Effector CD4-positive, alpha-beta T cell (primary cell): ENCODE measurements at places on chromosomes 11 and 22.

- DNase-seq, result no peak
Observed at GRCh38 chr11:104073950-104074705, 37.7 kb downstream of the DDI1 start.

DNA sequence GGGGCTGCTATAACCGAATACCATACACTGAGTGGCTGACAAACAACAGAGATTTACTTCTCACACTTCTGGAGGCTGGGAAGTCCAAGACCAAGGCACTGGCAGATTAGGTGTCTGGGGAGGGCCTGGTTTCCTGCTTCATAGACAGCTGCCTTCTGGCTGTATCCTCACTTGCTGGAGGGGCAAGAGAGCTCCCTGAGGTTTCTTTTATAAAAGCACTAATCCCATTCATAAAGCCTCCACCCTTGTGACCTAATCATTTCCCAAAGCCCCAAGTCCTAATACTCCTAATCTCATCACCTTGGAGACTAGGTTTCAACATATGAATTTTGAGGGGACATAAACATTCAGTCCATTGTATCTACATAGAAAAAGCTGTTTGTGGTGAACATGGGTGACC is 131.8 kb downstream of the KIRREL3 start:
- no peak for DNase-seq

DNA sequence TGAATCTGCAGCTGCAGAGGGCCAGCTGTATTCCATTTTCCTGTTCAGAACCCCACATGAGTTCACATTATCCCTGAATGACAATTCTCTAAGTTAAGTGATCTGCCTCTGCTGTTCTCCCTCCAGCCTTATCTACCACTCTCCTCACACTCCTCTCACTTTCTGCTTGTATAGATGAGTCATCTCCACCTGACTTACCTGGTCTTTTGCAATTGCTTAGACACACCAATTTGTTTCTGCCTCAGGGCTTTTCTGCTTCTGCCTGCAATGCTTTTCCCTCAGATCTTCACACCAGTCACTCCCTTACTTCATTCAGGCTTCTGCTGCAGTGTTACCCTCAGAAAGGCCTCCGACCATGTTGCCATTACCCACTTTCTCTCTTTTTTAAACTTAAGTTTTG is 118.1 kb downstream of the ATM start:
- DNase-seq, result no peak

- DNase-seq, result no peak
Observed at GRCh38 chr11:122556605-122557004, 98.9 kb upstream of the UBASH3B start.

DNA sequence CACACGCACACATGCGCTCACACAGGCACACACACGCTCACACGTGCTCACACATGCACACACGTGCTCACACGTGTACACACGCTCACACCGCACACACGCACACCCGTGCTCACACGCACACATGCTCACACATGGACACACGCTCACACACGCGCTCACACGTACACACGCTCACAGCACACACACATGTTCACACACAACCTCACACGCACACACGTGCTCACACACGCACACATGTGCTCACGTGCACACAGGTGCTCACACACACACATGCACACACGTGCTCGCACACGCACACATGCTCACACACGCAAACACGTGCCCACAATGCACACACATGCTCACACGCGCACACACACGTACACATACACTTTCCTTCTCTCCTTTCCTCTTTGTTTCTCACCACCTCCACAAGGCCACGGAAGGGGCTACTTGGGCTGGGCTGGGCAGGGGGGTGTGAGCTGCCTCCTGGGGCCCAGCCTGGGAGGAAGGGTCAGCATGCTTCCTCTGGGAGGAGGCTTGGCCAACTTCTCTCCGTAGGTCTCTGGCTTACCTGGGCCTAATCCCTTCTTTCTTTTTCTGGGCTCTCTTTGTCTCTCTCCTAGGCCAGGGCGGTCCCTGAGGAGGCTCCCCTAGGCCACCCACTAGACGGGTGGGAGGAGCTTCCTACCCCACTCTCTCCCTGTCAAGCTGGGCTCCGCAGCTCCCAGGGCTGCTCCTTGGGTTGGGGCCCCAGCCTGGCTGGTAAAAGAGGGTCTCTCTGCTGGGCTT is 34.5 kb upstream of the PARVG start:
- no peak for DNase-seq

- no peak for DNase-seq
Observed at GRCh38 chr11:66068923-66069714, 953 bp upstream of the PACS1 start.

GRCh38 chr11:85603220-85603619 is 23.9 kb downstream of the DLG2 start:
- DNase-seq, result no peak

- no peak for DNase-seq
Observed at GRCh38 chr11:6437993-6438392, 2.8 kb downstream of the HPX start.

GRCh38 chr11:84747871-84748270 is 879.3 kb downstream of the DLG2 start:
- no peak for DNase-seq

GRCh38 chr11:33670250-33671011 is 30.2 kb downstream of the C11orf91 start:
- no peak for DNase-seq

DNA sequence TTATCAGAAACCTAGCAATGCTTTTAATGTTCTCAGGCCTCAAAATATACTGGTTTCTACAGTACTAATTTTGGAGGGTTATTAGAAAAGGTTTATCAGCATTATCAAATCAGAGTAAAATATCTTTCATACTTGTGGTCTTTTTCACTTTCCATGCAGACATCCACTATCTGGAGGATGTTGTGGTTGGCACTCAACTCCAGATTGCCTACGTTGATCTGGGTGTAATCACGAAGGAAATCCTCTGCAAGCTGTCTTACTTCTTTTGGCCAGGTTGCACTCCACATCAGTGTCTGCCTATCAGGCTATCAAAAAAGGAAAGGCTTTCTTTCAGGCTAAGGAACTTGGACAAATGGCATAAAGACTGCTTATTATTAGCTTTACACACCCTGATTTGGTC is 11.6 kb downstream of the DDX17 start:
- no peak for DNase-seq

DNA sequence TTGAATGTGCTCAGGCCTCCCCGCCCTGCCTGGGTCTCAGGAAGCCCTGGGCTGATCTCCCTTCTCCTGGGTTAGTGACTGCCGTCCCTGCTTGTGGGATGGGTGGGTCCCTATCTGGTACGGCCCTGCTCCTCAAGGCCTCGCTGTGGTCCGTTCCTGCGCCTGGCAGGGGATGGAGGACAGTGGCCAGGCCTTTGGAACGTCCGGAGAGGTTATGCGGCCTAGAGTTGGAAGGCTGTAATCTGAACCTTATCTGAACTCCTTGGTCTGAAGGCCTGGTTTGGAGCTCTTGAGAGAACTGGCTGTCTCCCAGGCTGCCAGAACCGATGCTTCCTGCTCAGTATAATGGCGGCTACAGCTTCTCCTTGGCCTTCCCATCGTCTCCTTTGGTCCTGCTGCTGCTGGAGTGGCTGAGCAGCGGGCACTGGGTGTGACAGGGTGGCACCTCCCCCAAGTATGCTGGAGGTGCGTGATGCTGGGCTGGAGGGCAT is 72.8 kb downstream of the FLI1 start:
- DNase-seq, result no peak

DNA sequence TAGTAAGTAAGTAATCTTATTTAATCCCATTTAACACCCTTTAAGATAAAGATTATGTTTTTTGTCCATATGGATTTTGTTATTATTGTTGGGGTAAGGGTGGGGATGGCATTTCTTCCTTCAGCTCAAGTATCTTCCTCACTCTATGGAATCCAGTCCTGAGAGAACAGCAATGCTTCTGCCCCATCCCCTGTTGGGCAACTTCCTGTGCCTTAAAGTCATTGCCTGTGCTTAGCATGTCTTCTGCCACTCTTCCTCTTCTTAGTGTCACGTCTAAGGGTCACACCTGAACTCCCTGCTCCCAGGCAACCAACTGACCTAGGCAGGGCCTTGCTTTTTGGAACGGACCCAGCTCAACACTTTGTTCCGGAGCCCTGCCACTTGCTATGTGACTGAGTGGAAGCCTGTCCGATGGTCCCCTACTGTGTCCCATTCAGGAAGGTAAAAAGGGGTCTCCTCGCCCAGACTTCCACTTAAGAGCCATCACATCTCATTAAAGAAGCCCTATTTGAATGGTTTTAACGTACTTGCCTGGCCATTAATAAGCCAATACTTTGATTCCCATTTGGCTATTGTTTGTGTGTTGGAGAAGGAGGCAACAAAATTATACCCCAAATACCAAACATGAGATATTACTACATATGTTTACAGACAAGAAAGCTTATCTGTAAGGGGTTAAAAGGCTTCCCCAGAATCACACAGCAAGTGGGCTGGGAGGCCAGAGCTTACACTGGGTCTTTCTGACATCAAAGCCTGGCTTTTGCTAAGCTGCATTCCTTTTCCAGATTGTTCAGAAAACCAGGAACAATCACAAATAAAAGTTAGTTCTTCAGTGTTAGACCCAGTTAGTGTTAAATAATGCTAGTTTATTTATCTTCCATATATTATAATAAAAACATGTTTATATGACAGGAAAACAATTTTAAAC is 59.2 kb downstream of the RAB38 start:
- no peak for DNase-seq

DNA sequence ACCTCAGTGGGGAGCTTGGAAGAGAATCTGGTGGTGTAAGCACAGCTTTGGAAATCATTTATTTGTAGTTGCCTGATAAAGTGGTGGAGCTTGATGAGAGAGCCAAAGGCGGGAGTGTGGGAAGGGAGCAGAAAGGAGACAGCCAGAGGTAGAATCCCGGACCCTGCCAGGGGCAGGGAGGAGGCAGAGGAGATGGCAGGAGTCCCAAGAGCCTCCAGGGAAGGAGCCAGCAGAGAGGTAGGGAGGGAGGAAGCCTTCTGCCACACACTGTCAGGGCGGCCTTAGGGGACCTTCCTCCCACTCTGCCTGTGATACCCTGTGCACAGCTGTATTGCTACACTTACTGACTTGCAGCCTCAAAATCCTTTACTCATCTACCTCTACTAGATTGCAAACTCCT is 15.4 kb downstream of the SCUBE2 start:
- no peak for DNase-seq

GRCh38 chr11:68373189-68373814 is 60.9 kb downstream of the LRP5 start:
- DNase-seq, result no peak

GRCh38 chr11:100630898-100631297 is 56.2 kb upstream of the ARHGAP42 start:
- no peak for DNase-seq

DNA sequence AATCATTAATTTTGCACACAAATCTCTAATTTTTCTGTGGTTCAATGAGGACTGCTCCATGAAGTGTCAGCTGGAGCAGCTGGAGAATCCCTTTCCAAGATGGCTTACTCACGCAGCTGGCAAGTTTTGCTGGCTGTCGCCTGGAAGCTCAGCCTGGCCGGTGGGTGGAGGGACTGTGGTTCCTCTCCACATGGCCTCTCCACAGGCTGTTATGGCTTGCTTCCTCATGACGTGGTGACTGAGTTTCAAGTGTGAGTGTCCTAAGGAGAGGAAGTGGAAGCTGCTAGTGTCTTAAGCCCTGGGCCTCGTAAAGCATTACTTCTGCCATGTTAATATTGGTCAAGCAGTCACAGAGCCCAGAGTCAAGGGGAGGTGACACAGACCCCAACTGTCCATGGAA is 14.0 kb upstream of the NRIP3 start:
- DNase-seq, result no peak

GRCh38 chr22:36334821-36335603 is 52.8 kb downstream of the MYH9 start:
- DNase-seq, result peak; percentile 53

GRCh38 chr11:39910087-39910486 is 1549.4 kb downstream of the LRRC4C start:
- DNase-seq, result no peak

- DNase-seq, result no peak
Observed at GRCh38 chr11:17637901-17638300, 81.5 kb upstream of the MYOD1 start.

DNA sequence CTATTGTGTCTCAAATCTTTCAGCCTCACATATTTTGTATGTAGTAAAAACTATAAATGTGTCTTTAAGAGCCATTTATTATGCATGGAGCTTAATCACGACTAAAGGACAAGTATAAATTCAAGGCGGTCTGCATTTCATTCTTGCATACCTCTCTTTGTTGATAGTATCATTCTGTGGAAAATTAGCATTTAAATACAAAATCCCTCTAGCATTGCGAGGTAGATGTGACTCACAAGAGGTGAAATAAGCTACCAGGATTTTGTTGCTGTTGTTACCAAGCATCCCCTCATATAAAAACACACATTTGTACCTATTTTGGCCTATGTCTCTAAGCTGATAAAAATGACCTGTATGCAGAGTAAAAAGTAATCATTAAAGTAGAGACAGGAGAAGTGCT is 537.4 kb upstream of the LUZP2 start:
- DNase-seq, result no peak

DNA sequence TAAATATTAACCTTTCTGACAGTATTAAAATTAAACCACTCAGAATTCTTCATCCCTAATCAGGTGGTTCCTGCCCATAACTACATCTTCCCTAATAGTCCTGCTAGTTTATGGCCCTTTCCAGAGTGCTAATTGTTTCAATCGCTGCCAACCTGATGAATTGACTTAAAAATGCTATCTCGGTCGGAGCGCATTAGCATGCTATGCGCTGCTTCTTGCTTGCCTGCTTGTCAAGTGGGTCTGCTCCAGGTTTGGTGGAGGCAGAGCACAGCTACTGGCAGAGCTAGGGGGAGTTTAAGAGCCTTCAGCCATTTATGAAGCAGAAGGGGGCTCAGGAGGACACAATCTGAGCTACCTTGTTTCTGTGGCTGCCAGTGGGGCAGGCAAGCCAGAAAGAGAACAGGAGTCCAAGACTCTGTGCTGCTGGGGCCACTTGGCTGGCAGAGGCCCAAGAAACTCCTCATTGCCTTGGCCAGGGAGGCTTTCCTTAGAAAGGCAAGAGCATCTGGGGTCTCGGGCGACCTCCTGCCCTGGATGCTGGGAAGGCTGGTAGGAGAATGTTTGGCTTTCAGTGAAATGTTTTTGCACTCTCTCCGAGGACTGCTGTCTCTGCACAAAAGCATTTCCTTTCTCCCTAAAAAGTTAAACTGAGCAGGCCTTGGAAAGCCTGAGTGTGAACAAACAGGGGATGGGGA is 62.1 kb upstream of the PHOX2A start:
- DNase-seq, result no peak

- no peak for DNase-seq
Observed at GRCh38 chr22:47533961-47534803, 771.7 kb downstream of the TBC1D22A start.

- no peak for DNase-seq
Observed at GRCh38 chr11:126140926-126141280, 70.5 kb downstream of the RPUSD4 start.

DNA sequence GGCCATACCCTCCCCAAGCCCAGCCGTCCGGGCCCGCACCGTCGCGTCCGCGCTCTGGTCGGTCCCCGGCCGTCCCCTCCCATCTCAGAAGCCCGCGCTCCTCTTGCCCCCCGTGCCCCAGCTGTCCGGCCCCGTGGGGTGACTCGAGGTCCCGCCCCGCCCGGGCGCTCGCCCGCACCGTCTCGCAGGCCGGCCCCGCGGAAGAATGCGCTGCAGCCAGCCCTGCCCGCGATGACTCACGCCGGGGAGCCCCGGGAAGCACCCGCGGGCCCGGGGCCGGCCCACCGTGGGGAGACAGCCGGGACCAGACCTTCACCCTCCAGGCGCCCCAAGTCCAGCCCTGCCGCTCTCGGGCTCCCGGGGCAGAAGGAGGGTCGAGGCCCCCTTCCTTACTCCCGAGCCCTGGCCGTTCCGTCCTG is 320 bp upstream of the PHLDA2 start:
- DNase-seq, result peak; percentile 25
